ENCODE measurements at places on chromosomes 2 and 18.

DNA sequence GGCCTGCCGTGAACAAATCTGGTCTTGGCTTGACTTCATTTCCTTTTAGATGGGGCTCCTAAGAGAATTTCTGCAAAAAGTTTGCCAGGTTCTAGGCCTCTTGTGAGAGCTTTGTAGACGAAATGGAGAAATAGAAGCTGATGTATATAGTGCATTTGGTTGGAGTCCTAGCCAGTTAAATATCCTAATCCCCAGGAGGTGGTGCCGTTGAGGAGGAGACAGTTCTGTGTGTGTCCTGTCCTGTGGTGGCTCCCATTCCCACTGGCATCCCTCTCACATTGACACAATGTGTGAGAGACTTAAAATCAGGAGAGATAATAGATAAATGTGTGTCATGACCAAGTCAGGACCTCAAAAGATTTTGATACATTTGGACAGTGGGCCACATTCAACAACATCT is 34.6 kb upstream of the DNER start:
- DNase-seq, result no peak

DNA sequence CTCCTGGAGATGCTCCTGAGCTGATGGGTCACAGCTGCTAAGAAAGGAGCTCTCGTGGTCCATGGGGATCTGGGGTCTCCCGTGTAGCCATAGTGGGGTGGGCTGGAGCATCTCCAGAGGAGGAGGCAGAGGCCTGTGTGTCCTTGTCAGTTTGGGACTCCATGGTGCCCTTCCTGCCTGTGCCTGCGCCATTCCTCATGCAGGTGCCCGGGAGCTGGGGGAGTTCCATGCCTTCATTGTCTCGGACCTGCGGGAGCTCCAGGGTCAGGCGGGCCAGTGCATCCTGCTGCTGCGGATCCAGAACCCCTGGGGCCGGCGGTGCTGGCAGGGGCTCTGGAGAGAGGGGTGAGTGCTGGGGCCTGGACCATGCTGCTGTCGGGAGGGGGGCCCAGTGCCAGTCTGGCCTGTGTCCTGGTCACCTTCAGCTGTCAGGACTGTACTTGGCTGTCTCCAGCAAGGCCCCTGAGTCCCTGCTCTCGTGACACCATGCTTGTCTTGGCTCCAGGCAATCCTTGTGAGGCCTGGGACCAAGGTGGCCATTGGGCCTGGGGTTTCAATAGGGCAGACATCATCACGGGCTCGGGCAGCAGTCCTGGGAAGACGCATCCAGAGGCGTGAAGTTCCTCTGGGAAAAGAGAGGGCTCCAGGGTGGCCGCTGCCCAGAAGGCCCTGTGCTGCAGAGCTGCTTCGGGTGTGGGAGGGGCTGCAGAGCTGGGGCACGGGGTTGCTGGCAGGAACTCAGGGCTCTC is 7.3 kb downstream of the CAPN10 start:
- no peak for DNase-seq

- no peak for DNase-seq
These were observed 44.7 kb downstream of the PSD4 start for GRCh38 chr2:113218283-113219091.

DNA sequence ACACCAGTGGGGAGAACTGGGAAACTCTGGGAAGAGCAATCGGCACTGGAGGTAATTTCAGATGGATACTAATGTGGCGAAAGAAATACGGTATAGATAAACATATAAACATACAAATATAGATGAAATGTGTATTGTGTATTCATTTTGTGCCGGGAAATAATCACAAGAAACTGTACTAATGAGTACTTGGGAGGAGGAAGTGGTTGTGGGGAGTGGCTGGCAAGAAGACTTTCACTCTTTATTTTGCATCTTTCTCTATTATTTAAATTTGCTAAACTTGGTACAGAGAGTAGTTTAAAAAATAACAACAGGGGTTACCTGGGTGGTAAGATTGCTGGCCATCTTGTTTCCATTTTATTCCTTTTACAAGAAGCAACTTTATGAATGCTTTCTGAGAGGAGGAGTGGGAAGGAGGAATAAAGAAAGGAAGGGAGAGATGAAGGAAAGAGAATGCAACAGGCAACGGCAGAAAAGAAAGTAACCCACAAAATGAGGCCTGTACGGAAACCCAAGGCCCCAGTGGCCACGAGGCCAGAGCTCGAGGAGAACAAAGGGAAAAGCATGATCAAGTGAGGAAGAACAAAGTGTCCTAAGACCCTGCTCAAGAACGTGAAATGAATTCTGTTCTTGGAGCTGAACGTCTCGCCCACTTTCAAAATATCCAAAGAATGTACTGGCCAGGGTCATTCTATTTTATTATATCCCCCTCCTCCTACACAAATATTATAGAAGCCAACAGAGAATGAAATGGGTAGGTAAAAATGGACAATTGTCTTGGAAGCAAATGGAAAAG is 45.2 kb downstream of the FAM178B start:
- no peak for DNase-seq

DNA sequence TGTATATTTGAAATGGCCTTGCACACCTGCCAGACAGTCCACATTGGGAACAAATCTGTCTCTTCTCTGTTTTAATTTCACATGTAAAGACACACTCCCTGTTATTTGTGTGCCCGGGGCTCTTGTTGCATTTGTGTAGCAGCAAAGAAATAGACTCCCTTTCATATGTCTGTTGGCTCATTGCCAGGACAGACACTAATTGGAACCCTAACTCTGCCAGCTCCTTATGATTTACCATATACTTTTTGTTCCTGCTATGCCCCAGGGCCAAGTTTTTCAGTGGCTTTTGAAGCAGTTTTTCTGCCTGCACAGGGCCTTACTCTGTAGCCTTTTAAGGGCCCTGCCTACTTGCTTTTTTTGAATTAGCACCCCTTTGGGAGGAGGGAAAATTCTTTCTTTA is 396.9 kb downstream of the DLGAP1 start:
- DNase-seq, result no peak
